ENCODE measurements at places on chromosomes 11 and 22. TPM values are rescaled to one million over a fixed set of nuclear protein-coding genes. Genes with fewer than 3 reads are reported as not detected.

KRTAP5-11 gene
- not detected for total RNA-seq

SCGB1C1 gene
- not detected for total RNA-seq

C11orf68 gene
- 24.7 TPM for total RNA-seq

CNIH2 gene
- not detected for total RNA-seq

PAX6 gene
- not detected for total RNA-seq

OR52E8 gene
- not detected for total RNA-seq

XRCC6 gene
- total RNA-seq, result 301 TPM

KDELR3 gene
- 43.3 TPM for total RNA-seq

ACR gene
- 0.38 TPM for total RNA-seq

JAM3 gene
- 80.5 TPM for total RNA-seq

OR6T1 gene
- not detected for total RNA-seq

SLC6A5 gene
- not detected for total RNA-seq

CDPF1 gene
- total RNA-seq, result 10.1 TPM

CABP4 gene
- total RNA-seq, result 3.9 TPM

SAA1 gene
- total RNA-seq, result not detected

SOX10 gene
- not detected for total RNA-seq

OR51I1 gene
- total RNA-seq, result not detected

PGR gene
- not detected for total RNA-seq

ME3 gene
- 58.2 TPM for total RNA-seq

KCNE3 gene
- 0.33 TPM for total RNA-seq

TSSK2 gene
- total RNA-seq, result not detected

C11orf16 gene
- total RNA-seq, result not detected

DERL3 gene
- total RNA-seq, result not detected

TREH gene
- not detected for total RNA-seq

CCDC89 gene
- total RNA-seq, result not detected

CEND1 gene
- 0.10 TPM for total RNA-seq

TYR gene
- 0.29 TPM for total RNA-seq

TRPC6 gene
- total RNA-seq, result under 0.01 TPM

MFNG gene
- 170 TPM for total RNA-seq

TUB gene
- 2.3 TPM for total RNA-seq

RFPL3 gene
- not detected for total RNA-seq

Data from vein endothelial cell (primary cell).